ENCODE measurements at places on chromosomes 3 and 15.

DNA sequence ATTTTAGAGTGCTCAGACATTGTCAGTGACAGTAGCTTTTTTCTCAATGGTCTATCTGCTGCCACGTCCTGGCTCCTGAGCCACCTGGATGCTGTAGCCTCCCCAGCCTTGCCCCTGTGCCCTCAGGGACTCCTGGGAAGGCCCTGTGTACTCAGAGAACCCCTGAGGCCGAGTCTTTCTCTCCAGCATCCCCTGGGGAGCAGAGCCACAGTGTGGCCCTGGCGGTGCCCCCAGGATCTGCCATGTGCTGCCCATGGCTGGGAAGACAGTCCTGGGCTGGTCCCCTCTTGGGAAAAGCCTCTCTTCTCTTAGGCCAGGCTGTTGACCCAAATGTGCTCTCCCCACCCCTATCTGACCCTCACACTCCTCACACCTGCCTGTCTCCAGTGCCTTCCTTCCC lies 5.0 kb downstream of the MYD88 start:
- no peak for DNase-seq

DNA sequence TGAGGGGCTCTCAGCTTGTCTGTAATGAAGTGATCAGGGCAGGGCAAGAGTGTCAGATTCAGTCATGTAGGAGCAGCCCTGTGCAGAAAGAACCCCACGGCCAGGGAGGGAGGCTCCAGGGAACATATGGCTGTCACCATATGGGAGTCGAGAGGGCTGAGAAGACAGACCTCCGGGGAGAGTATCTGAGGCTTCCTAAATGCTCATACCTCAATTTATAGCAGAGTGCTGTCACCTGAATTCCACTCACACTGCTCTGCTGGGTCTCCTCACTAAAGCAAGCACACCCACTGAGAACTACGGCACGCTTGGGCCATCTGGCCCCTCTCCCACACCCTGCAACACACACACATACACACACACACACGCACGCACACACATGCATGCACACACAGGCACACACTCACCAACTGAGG lies 92.3 kb upstream of the TJP1 start:
- DNase-seq = no peak

DNA sequence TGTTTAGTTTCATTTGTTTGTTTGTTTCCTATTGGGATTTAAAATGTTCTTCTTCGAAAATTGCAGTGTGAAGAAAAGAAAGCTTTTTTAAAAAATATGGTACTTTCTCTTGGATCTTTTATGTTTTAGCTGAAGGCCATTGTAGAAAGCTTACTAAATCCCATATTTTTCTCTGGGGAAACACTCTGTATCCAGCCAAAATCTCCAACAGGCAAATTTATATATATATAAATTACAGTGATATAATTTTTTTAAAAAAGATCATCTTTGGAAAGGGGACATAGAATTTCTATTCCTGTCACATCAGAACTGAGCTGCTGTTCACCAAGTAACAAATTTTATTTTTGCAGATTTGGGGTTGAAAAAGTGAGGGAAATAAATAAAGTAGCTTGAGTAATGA lies 19.6 kb upstream of the EPHA3 start:
- DNase-seq = no peak

- DNase-seq = no peak
Observed at GRCh38 chr3:25266677-25267076, 161.4 kb upstream of the RARB start.

DNA sequence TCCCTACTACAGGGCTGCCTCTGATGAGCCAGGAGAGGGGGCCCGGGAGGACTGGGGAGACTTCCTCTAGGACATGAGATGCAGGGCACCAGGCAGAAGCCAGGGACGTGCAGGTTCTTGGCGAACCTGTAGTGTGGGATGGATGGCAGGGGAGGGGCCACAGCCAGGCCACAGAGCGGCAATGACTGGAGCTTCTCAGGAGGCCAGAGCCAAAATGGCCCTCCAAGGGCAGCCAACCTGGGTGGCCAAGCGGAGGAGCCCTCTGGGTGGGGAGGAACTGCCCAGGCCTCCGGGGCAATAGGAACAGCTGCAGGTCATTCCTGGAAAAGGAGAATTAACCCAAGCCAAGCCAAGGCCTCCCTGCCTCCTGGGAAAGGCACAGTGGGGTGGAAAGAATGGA lies 224.5 kb downstream of the XXYLT1 start:
- DNase-seq = no peak

- no peak for DNase-seq
Observed at GRCh38 chr15:77892335-77892734, 185.2 kb downstream of the TBC1D2B start.

- no peak for DNase-seq
Observed at GRCh38 chr3:82685761-82686160, 924.3 kb upstream of the GBE1 start.

GRCh38 chr3:82133070-82133606 lies 371.7 kb upstream of the GBE1 start:
- DNase-seq = peak; percentile 13

DNA sequence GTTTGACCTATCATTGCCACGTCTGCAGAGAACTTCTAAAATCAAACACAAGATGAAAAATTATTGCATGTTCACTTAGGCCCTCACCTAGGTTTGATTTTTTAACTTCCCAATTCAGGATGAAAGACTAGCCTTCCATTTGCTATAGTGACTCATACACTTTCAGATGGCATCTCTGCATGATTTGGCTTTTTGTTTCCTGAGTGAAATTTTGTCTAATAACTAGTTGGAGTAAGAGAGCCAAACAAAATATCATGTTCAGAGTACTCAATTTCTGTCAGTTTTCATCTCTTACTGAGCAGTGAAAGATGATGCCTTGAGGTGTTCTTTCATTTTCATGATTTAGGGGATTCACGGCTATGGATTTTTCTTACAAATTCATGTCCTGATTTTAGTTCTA lies 122.9 kb downstream of the NSUN3 start:
- no peak for DNase-seq

DNA sequence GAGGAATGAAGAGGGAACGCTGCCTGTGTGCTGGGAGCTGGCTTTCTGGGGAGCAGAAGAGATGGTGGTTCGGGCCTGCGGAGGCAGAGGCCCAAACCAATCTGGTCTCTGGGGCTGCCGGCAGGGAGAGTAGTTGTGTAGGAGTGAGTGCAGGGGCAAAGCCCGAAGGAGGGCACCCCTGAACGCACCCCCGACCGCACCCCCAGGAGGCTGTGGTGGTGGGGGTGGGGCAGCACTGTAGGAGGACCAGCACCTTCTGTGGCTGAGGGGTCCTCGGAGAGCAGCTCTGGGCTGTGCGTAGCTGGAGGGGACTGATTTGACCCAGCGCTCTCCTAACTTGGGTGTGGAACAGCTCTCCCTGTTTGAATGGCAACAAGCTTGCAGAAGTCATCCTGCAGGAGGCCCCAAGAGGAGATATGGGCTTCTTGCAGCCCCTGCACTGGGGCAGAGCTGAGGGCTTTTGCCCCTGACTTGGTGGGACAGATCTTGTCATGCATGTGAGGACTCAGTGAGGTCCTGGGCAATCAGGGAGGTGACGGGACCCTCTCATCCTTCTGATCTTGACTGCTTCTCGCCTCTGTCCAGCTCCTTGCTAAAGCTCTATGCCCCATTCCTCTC lies 26.1 kb downstream of the C15orf39 start:
- no peak for DNase-seq

DNA sequence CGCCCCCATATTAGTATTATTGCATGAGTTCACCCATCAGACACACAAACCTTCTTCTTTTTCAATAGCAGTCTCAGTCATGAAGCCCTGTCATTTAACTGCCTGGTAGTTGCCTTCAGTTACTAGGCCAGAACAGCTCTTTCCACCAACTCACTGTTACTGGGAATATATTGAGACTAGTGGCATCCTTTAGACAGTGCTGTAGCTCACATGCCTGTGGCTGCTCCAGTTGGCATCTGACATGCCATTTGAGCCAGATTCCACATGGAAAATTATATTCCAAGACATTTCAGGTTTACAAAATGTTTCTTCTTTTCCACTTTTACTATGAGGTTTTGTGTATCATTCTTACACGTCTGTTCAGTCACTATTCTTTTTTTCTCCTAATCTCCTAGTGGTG lies 146.1 kb downstream of the GHSR start:
- DNase-seq = no peak

DNA sequence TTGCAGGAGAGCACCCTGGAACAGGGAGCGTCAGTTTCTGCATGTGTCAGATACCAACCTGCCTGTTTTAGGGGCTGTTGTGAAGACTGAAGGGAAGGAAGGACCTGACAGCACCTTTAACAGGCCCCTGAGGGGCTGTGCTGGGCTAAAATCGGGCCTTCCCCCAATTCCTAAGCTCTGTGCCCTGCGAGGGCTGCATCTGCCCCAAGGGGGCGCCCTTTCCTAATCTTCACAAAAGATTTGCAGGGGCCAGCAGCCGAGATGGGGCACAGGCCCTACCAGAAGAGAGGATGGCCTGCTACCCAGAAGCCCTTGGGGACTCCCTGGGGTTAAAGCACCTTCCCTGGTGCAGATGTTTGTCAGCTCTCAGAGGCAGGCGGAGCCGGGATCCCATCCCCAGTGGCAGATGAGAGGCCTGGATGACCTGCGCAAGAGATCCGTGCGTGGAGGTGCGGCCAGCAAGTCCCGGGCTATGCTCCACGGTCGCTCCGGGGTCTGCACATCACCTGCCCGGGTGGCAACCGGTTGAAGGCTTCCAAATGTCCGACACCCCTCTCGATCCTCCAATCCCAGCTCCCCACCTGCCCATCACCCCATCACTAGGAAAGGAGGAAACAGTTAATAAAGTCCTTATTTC lies 53.6 kb downstream of the RHCG start:
- peak; percentile 63 for DNase-seq

GRCh38 chr15:34334672-34335071 lies 2.9 kb downstream of the SLC12A6 start:
- no peak for DNase-seq

GRCh38 chr3:29475854-29476253 lies 195.0 kb downstream of the RBMS3 start:
- no peak for DNase-seq

DNA sequence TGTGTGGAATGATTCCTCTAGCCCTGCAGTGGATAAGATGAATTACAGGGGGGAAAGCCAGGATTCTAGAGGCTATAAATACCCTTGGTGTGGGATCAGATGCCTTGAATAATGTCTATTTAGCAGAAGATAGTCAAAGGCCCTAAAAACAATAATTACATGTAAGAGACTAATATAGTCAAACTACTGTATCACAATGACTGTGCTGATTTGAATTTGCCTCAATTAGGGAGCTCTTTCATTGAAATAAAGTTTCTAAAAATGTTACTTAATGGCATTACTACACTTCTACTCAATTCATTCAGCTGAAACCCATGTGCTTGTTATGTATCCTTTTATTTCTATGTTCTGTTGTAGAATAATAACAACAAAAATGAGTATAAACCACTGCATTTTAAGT lies 915.6 kb downstream of the TUSC7 start:
- DNase-seq = no peak

DNA sequence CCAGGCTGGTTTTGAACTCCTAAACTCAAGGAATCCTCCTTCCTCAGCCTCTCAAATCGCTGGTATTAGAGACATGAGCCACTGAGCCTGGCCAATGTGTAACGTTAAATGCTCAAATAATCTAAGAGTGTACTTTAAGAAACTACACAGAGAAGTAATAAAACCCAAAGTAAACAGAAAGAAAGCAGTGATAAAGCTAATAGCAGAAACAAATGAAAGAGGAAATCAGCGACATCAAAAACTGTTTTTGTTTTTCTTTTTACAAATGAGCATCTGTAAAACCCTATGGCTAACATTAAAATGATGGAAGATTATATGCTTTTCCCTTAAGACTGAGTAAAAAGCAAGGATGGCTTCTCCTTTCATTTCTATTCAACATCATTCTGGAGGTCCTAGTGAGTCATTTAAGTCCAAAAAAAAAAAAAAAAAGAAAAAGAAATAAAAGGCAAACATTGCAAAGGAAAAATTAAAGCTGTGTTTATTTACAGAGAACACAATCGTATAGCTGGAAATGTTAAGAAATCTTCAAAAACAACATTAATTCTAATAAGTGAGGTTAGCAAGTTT lies 36.8 kb upstream of the FNDC3B start:
- no peak for DNase-seq

- DNase-seq = peak; percentile 52
Observed at GRCh38 chr3:186152889-186153292, 44.0 kb upstream of the ETV5 start.

DNA sequence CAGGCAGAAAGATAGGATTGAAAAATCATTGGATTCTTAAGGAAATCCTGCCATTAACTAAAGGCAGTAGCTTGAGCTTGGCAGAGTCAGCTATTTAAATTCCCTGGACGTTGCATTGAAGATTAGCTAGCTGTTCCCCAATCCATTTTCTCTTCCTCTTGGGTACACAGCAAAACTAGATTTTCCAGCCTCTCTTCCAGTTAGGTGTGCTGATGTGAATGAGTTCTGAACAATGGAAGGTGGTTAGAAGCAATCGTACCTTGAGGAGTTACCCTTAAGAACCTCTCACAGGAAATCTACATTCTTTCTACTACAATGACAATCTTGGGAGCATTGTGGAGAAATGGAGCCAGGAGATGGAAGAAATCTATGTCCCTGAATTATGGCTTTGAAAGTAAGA lies 383.2 kb upstream of the TBL1XR1 start:
- DNase-seq = no peak

GRCh38 chr3:187718802-187719201 lies 16.4 kb upstream of the RTP2 start:
- DNase-seq = no peak

DNA sequence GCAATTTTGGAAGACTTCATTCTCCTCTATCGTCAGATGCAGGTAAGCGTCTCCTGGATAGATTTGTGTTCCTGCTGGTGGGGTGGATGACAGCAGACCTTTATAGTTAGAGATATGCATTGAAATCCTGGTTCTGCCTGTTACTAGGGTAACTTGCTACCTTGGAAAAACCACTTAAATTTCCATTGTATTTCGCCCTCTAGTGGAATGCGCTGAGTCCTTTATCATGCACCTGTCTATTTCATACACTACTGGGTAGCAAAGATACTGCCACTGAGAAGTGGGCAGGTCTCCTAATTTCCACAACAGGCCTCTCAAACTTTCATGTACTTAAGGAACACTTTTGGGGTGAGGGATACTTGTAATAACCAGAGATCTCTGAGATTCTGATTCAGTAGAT lies 209.5 kb upstream of the SUCLG2 start:
- DNase-seq = no peak

DNA sequence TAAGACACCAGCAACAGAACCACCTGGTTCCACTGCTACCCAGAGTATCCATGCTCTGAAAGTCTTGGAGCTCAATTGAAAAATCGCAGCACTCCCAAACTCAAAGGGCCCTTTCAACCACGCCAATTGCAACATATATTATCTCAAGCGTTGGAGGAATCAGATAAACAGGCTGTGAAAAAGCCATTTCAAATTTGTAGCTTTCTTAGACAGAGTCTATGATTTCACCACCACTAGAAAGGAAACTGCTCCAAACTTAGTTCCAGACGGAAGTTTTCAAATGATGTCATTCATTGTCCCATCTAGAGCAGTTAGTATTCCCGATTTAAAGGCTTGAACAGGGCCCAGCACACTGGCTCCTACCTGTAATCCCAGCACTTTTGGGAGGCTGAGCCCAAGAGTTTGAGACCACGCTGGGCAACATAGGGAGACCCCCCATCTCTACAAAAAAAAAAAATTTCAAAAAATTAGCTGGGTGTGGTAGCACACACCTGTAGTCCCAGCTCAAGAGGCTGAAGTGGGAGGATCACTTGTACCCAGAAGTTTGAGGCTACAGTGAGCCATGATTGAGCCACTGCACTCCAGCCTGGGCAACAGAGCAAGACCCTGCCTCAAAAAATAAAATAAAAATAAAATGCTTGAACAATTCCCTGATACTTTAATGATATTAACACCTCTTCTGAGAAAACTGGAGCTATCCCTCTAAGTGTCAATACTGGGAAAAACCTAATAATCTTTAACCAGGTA lies 16.8 kb downstream of the TNIK start:
- DNase-seq = no peak
